Omental fat pad (tissue), 4 donors: ENCODE measurements at places on chromosomes 6 and 20. TPM values are rescaled to one million over a fixed set of nuclear protein-coding genes. Genes with fewer than 3 reads are reported as not detected.

GRCh38 chr6:78192057-78192456, 539.2 kb downstream of the MEI4 start:
- DNase-seq: no peak

- no peak for DNase-seq
Observed at GRCh38 chr6:44192428-44193041, 24.2 kb upstream of the MYMX start.

LINC00237 gene
- not detected for total RNA-seq

- DNase-seq: no peak
Observed at GRCh38 chr6:108575905-108576494, 15.3 kb downstream of the FOXO3 start.

OVOL2 gene
- total RNA-seq: not detected

DNA sequence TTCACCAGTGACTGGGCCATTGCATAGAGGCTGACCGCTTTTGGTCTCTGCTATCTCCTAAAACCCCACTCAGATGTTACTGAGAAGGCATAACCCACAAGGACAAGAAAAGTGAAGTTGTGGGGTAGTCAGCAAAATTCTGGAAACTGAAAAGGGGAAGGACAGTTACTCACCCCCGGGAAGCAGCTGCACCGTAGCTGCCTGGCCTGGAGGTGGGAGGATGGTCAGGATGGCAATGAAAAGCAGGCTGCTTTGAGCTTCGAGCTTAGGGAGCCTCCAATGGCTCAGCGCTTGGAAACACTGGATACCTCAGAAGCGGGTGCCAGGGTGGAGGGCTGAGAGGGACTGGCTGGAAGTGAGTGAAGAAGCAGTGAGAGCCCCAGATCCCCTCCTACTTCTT, 56.0 kb downstream of the KCNK5 start:
- no peak for DNase-seq

DNA sequence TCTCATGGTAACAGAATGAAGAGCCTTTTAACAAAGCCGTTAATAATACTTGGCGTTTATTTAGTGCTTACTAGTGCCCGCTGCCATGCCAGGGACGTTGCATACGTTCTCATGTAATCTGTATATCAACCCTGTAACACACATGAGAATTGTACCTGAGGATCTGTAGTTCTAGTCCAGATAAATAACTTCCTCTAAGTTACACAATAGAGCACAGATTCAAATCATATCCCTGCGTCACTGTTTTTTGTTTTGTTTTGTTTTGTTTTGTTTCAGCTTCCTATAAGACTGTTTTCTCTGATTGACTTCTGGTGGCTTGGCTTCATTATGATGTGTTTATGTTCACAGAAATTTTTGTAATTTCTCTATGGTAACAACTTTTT, 553 bp downstream of the ZSCAN16 start:
- DNase-seq: no peak

- no peak for DNase-seq
Observed at GRCh38 chr6:96520171-96521115, 1.2 kb upstream of the UFL1 start.

- no peak for DNase-seq
Observed at GRCh38 chr6:40877362-40877761, 161.7 kb downstream of the UNC5CL start.

ZNF311 gene
- 0.36 TPM for total RNA-seq

PRDM13 gene
- total RNA-seq: not detected

MYH7B gene
- total RNA-seq: 0.48 TPM

- DNase-seq: no peak
Observed at GRCh38 chr6:120938876-120939472, 395.3 kb downstream of the TBC1D32 start.

- no peak for DNase-seq
Observed at GRCh38 chr6:27178407-27178730, 69.1 kb upstream of the PRSS16 start.

DNA sequence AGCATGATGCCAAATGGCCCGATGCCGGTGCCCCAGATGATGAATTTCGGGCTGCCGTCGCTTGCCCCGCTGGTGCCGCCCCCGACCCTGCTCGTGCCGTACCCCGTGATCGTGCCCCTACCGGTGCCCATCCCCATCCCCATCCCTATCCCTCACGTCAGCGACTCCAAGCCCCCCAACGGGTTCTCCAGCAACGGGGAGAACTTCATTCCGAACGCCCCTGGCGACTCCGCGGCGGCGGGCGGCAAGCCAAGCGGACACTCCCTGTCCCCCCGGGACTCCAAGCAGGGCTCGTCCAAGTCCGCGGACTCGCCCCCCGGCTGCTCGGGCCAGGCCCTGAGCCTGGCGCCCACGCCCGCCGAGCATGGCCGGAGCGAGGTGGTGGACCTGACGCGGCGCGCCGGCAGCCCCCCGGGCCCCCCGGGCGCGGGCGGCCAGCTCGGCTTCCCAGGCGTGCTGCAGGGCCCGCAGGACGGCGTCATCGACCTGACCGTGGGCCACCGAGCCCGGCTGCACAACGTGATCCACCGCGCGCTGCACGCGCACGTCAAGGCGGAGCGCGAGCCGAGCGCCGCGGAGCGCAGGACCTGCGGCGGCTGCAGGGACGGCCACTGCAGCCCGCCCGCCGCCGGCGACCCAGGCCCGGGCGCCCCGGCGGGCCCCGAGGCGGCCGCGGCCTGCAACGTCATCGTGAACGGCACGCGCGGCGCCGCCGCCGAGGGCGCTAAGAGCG, 144.6 kb downstream of the SOBP start:
- DNase-seq: no peak

DNA sequence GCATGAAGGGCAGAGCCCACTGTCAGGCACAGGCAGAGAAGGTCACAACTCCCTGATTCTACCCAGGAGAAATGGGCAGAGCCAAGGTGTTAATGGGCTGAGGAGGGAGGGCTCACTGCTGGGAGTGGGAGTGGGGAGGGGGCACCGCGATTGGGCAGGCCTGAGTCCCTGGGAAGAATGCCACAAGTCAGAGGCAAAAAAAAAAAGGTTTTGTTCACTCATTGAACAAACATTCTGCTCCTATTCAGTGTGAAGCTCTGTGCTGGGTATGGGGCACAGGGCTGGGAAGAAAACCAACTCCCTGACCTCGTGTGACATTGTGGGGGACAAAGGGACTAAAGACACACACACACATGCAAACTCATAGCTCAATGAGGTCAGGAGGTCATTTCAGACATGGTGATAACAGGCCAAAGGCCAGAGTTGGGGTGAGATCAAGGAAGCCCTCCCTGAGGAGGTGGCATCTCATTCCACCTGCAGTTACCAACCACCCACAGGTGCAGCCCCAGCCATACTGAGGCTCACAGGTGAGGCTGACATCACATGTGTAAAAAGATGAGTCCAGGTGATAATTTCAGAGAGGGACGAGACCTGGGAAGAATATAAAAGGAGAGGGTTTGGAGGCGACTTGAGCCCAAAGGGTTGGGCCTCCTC, 3.2 kb upstream of the PMEPA1 start:
- DNase-seq: no peak

- DNase-seq: no peak
Observed at GRCh38 chr20:52056203-52057062, 135.1 kb downstream of the ZFP64 start.

DNA sequence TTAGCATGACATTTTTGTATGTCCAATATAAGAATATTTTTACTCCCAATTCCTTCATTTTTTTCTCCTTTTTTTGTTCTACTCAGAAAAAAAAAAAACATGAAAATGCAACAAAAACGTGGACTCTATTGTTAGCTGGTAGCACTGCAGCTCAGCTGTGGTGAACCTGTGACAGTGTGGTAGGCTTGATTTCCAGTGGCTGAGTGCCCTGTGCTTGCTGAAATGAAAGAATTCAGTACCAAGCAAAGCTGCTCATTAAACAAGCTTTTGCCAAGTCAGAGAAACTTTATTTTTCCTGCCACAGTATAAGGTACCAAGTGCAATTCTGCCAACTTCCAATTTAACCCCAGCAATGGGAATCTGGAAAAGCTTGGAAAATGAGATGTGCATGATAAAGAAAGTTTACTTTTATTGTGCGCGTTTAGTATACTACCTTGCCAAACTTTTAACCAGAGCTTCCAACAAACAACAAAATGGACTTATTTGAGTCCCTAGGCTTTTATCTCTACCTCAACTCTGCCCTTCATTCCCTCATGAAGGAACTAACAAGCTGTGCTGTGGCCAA, 215.2 kb downstream of the SLC35F1 start:
- no peak for DNase-seq

DNA sequence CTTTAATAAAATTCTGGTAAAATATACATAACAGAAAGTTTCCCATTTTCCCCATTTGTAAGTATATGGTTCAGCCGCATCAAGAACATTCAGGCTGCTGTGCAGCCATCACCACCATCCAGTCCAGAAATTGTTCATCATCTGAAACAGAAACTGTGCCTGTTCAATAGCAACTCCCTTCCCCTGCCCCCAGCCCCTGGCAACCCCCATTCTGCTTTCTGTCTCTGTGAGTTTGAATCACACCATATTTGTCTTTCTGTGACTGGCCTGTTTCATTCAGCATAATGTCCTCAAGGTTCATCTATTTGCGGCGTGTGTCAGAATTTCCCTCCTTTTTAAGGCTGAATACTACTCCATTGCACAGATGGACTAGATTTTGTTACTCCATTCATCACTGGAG, 19.1 kb downstream of the VSTM2L start:
- no peak for DNase-seq

ARMH2 gene
- total RNA-seq: 0.84 TPM

UBE2C gene
- total RNA-seq: not detected

DNA sequence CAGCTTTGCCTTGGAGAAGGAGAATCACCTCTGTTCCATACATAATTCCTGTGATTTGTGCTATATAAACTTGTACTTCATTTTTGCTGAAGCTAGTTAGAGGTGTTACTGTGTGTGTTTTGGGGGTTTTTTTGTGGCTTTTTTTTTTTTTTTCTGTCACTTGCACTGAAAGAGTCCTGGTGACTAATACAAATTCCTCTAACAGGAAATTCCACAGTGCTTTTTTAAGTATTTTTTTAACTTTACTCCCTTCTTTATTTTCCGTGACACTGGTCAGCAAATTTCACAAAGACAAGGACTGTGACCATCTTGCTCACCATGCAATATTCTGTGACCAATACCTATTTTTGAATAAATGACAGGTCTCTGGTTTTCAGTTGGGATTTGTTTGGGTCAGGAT, 110.5 kb downstream of the ISM1 start:
- DNase-seq: no peak

DNA sequence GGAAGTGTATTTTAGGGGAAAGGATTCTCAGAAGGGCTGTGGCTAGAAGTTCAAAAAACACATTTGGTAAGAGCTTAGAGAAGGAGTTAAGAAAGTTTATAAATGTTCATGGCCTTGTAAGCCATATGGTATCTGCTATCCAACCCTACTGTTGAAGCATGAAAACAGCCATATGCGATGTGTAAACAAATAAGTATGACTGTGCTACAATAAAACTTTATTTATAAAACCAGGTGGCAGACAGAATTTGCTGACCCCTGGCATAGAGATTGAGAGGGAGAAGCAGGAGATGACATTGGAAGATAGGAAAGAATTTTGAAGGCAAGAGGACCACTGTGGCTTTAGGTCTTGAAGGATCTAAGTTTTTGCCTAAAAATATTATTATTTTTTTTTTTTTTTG, 583.5 kb downstream of the DOK5 start:
- no peak for DNase-seq

C6orf132 gene
- total RNA-seq: 3.9 TPM

CYP24A1 gene
- total RNA-seq: not detected

SLC22A16 gene
- 4.2 TPM for total RNA-seq

GRCh38 chr20:50885781-50886180, 45.5 kb downstream of the ADNP start:
- no peak for DNase-seq

ESF1 gene
- 25.1 TPM for total RNA-seq

GRCh38 chr6:25167961-25168360, 111.2 kb upstream of the CARMIL1 start:
- DNase-seq: no peak

CENPB gene
- total RNA-seq: 74.4 TPM

HS3ST5 gene
- not detected for total RNA-seq

DNA sequence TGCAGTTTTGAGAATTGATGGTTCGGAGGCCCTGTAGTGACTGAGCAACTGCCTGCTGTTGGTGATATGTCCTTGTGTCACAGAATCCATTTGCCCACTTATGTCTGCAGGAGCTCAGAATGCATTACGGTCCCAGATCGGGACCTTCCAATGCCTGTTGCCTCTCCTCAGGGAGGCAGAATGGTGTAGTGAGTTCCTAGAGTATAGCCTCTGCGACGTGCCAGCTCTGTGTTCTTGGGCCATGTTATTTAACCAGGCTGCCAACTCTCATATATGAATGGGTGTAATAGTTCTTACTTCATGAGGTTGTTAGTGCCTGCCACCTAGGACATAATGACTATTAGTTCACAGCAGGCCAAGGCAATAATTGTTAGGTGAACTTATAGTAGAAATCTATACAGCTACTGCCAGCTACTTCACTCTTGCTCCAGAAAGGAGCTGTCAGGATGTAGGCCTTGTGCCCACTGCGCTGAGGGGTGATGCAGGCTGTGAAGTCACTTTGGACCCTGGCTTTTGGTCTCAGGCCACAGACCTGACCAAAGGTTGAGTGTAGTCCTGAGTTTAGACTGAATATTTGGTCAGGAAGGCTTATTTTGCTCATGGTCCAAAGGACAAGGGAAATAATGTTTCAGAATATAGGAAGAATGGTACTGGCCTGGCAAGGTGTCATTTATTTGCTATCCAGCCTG, 82.1 kb downstream of the ASXL1 start:
- DNase-seq: no peak

GRCh38 chr6:72922401-72922800, 300.5 kb downstream of the KCNQ5 start:
- no peak for DNase-seq

DNA sequence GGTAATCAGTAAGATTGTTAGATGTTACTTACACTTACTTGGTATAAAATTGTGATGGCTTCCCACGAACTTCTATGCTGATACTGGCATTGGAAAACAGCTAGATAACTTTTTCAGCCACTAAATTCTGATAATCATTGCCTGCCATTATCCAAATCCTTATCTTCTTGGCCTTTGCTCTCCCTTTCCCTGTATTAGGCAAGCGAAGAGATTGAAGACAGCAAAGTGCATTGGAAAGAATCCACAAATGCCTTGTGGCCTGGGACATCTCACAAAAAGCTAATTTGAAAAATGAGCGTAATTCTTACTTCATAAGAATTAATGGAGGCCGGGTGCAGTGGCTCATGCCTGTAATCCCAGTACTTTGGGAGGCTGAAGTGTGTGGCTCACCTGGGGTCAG, 79.5 kb upstream of the MARCKS start:
- no peak for DNase-seq
